ENCODE measurements at places on chromosomes 3 and 15.

DNA sequence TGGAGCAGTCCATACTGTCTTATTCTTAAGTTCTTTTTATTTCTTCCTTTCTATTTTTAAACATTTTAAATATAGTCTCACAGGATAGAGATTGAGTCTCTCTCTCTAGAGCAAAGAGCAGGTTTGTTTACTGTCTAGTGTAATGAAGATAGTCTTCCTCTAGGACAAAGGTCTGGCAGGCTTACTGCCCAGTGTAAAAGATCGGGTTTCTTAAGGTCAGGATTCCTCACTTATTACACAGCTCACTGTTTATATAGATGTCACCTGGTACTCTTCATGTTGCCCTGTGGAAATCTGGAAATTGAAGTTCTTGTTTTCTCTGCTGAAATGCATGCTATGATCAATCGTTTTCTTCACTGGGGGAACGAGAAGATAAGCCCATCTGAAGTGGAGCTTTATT, 76.0 kb downstream of the ZBBX start:
- DNase-seq: no peak

- DNase-seq: no peak
Measured at GRCh38 chr3:80190051-80190450, 422.3 kb upstream of the ROBO1 start.

DNA sequence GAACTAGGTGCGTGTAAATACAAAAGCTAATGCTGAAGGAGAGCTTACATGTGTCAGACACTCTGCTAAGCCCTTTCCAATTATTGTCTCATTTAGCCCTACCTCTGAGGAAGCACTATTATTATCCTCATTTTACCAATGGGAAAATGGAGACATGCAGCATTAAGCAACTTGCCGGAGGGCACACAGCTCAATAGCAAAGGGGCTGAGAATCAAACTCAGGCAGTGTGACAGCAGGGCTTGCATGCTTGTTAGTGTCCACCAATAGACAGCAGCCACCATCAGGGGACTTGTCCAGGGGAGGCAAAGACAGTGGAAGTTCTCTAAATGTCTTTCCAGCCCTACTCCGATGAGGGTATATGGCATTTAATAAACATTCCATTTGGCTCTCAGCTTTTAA, 548.6 kb downstream of the MAGI1 start:
- DNase-seq: no peak

- DNase-seq: no peak
Measured at GRCh38 chr3:30720586-30721313, 114.3 kb downstream of the TGFBR2 start.

- DNase-seq: no peak
Measured at GRCh38 chr3:124685067-124685466, 45.2 kb upstream of the UMPS start.

- DNase-seq: peak; percentile 29
Measured at GRCh38 chr3:62332835-62333244, 40.5 kb downstream of the FEZF2 start.

- DNase-seq: no peak
Measured at GRCh38 chr3:117052395-117052794, 342.8 kb downstream of the TUSC7 start.

DNA sequence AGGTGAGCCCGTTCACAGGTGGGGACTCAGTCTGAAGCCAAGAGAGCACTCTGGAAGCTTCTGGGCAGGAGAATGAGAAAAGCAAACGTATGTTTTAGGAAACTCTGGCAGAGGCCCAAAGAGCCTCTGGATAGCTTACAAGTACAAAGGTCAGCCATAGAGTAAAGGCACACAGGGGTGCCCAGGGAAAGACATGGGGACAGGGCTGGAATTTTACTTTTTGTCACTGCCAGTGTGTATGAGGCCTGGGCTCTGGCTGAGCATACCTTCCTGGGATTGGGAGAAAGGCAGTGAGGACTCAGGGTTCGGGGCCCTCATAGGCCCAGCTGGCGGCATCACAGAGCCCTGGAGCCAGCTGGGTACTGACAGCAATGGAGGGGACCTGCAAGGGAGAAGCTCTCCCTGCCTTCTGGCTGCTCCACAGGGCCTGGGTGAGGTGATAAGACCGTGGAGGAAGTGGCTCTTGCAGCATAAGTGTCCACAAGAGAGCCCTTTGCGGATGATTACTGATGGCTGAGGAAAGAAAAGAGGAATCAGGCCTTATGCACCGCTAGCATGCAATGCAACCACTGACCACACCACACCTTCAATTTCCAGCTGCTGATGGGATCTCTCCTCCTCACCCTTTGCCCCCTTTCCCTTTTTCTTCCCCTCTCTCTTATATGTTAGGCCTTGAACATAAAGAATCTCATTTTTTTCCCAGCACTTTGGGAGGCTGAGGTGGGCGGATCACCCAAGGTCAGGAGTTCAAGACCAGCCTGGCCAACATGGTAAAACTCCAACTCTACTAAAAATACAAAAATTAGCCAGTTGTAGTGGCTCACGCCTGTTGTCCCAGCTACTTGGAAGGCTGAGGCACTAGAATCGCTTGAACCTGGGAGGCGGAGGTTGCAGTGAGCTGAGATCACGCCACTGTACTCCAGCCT, 25.1 kb upstream of the BCL2L10 start:
- no peak for DNase-seq

GRCh38 chr3:34155666-34156065, 357.2 kb downstream of the PDCD6IP start:
- no peak for DNase-seq

DNA sequence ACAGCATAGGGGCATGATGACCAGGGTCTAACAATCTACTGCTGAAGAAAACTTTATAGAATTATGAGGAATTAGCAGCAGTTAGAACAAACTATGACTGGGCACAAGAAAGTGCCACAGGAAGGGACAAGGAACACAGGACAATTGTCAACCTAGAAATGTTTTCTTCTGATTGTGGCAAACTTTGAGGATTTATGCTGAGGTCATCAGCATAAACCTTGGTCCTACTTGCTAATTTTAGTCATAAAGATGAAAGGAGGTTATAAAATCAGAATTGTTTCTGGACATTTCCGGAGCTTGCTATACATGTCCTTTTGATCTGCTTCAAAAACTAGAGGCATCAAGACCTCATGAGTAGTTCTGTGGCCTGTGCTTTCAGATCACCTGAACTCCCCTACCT, 446.6 kb upstream of the THBS1 start:
- DNase-seq: no peak

DNA sequence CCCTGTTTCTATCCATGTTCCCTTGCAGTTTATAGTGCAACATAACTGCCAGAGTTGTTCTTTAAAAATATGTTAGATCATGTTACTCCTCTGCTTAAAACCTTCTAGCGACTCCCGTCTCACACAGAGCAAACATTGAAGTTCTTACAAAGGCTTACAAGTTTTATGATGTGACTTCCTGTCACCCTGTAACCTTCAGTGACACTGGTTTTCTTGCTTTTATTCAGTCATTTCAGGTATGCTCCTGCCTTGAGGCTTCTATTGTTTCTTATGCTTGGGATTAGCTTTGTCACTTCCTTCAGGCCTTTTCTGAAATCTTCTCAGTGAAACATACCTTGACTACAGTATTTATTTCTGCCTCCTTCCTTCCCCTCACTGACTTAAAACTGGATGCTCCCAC, 252.1 kb downstream of the DOCK3 start:
- DNase-seq: no peak

- DNase-seq: no peak
Measured at GRCh38 chr3:4219227-4219568, 84.0 kb upstream of the SETMAR start.

- DNase-seq: peak; percentile 19
Measured at GRCh38 chr3:50154840-50155490, at the start of gene SEMA3F. TSS of gene SEMA3F (plus strand) at chr3:50155324. CDS start at chr3:50159623, 4,299 bp downstream.

DNA sequence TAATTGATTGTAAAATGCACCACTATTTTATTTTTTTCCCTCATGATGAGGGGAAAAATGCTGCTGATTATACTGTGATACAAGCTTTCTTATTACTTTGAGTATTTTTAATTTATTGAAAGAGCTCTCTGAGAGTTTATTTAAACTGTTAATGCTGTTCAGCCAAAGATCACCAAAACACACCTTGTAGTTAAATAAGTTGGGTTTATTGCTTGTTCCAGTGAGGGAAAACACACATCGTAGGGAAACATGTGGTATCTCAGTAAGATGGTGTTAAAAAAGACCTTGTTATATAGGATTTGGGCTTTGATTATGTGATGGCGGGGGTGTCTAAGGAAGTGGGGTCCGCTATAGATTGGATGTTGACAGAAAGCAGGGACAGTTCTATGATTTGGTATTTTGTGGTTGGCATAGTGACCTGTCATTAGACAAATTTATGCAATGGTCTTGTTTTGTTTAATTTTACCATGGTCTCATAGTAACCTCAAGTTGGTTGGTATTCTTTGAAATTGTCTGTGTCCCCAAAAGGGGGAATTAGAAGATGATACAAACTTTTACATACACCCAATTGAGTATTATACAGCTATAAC, 11.1 kb downstream of the HACD3 start:
- DNase-seq: no peak

GRCh38 chr3:182268711-182269110, 524.6 kb upstream of the ATP11B start:
- DNase-seq: no peak

DNA sequence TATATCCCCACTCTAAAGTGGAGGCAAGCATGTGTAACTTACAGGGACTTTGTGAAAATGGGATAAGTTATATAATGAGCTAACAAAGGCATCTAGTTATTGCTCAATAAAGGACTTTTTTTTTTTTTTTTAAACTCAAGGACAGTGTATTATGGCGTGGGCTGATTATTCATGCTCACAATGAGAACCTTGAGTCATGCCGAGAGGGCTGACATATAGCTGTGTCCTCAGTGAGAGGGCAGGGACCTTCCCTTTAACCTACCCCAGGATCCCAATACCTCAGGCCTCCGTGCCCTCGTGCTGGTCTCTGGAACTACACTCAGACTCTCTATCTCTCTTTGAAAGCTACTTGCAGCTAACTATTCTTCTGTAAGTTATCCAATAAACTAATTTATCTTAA, 319.9 kb upstream of the ICE2 start:
- no peak for DNase-seq

GRCh38 chr3:188747489-188747888, 424.3 kb upstream of the TPRG1 start:
- no peak for DNase-seq

GRCh38 chr15:91021516-91022074, 799 bp downstream of the VPS33B start:
- DNase-seq: peak; percentile 4

DNA sequence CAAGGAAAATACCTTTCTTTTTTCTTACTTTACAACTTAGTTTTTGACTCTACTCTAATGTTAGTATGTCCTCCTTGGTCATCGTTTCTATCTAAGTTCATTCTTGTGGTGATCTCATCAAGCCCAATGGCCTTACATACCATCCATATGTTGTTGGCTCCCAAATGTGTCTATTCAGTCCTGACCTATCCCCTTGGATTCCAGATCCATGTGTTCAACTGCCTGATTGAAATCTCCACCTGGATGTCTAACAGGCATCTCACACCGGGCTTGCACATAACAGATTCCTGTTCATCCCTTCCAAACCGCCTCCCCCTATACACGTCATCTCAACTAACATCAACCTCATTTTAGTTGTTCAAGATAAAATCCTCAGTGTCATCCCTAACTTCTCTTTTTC, 382.6 kb downstream of the SOX2 start:
- DNase-seq: no peak

GRCh38 chr15:90362936-90363212, 10.8 kb downstream of the ZNF774 start:
- DNase-seq: peak; percentile 3

DNA sequence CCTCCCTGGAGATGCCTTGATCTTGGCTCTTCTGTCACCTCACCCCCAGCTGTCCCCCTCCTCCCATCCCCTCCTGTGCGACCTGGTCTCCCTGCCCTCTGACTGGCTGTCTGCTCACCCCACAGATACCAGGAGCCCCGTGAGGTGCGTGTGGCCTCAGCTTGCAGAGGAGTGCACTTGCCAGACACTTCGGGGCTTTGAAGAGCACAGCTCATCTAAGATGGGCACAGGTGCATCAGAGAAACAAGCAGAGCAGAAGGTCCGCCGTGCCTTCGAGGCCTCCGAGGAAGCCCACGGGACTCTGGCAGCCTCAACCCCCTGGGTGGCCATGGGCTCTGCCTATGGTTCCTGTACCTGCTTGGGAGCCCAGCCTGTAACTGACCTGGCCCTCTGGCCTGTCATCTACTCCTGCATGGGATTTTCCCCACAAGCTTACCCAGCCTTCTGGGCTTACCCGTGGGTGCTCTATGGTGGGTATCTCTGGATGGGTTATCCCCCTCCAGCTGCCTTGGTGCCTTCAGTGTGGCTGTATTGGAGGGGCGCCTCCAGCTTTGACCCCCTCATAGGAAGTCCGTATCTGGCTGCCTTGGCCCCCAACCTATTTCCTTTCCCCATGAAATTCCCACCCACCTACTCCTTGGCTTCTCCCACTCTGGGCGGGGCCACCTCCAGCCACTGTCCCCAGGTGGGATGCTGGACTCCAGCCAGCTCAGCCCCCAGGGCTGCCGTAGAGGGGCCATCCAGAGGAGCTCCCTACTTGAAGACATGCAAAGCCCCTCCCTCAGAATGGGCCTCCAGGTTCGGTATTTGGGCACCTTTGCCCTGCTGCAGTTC, 3.8 kb downstream of the PRR23E start:
- no peak for DNase-seq

- DNase-seq: no peak
Measured at GRCh38 chr3:121584418-121584817, 8.8 kb upstream of the FBXO40 start.

- DNase-seq: no peak
Measured at GRCh38 chr3:30549600-30549999, 56.8 kb upstream of the TGFBR2 start.

- DNase-seq: no peak
Measured at GRCh38 chr3:74824366-74824765, 209.9 kb upstream of the CNTN3 start.

GRCh38 chr3:98594628-98595324, 1.4 kb upstream of the CPOX start:
- DNase-seq: no peak

DNA sequence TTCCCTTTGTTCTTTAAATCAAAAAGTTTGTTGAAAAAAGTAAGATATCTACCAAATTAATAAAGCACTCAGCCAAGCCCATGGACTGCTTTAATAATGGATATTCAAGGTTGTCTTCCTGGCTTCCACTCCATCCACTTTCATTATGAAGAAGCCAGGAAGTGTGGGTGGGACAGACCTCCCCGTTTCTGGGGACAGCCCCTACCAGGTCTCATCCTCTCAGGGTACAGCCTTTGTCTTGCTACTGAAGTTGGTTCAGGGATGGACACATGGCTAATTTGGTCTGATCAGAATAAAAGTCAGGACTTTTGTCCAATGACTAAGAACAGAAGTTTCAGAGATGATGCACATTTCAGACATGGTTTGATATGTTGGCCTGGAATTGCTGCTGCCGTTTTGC, 32.6 kb downstream of the CCNB2 start:
- DNase-seq: no peak

DNA sequence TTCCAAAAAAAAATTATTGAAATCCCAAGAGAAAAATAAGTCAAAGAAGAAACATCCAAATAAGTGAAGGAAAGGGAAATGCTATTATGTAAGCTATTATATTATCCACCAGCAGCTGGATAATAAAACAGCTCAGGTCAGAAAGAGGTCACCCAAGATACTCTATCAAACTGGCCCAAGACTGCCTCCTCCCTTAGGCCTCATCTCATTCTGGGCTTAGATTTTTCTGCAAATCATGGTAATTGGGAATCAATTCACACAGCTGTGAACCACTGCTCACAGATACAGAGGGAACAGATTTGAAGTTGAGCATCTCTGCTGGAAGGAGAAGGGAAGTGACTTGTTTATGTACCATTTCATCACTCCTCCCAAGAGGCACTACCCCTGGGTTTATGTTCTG, 294.6 kb upstream of the DPPA4 start:
- DNase-seq: no peak

Data from NCI-H446 (cell line).